ENCODE measurements at places on chromosomes 3 and 15. TPM values are rescaled to one million over a fixed set of nuclear protein-coding genes. Genes with fewer than 3 reads are reported as not detected.

Gene SOX14
- total RNA-seq: not detected

Gene GABRB3
- 2.3 TPM for total RNA-seq

Gene KBTBD12
- total RNA-seq: 2.7 TPM

Gene TMEM40
- 2.3 TPM for total RNA-seq

Gene ALDH1A2
- 36.0 TPM for total RNA-seq

Gene C2CD4A
- 0.11 TPM for total RNA-seq

- DNase-seq: no peak
These were observed 51.8 kb upstream of the TPRG1 start for GRCh38 chr3:189119950-189120349.

DNA sequence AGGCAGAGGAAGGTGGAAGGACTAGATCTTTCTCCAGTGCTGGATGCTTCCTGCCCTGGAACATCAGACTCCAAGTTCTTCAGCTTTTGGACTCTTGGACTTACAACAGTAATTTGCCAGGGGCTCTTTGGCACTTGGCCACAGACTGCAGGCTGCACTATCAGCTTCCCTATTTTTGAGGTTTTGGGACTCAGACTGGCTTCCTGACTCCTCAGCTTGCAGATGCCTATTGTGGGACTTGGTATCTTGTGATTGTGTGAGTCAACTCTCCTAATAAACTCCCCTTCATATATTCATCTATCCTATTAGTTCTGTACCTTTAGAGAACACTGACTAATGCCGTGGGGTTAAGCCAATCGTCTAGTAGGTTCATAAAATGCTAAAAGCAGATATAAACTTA, 8.8 kb upstream of the B3GNT5 start:
- no peak for DNase-seq

- no peak for DNase-seq
These were observed 19.5 kb downstream of the COPS2 start for GRCh38 chr15:49135911-49136310.

GRCh38 chr3:145902166-145902565, 258.8 kb downstream of the PLOD2 start:
- no peak for DNase-seq

DNA sequence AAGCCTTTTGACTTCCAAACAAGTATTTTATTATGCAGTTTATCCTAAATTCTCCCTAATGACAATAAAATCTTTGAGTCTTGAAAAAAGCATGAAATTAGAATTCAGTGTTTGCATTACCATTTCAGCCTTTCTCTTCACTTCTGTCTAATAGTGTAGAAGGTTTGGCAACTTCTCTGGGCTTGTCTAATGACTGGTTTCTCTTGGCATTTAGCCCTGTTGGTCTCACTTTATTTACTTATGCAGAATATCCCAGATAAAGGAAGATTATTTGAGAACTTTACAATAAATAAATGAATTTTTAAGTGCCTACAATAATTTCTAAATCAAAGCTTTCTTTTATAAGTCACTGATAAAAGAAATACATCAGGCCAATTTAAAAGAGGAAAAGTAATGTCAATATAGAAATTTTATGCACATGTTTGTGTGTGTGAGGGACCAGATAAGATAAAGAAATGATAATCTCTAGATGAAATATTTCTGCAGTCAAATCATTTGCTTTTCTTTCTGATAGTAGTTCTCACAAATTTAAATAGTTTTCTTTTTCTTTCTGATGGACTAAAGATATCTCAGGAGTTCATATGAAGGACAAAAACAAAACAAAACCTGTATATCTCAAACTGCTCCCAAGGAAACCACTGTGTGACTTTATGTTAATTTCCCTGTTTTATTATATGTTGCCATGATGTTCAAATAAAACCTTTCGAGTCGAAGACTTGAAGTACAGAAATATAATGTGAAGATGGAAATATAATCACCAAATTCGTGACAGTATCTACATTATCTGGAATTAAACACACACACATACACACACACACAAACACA, 533.1 kb upstream of the CBLB start:
- DNase-seq: no peak

- no peak for DNase-seq
These were observed 22.5 kb downstream of the SLC6A20 start for GRCh38 chr3:45773714-45774449.

- no peak for DNase-seq
These were observed at the start of gene CX3CR1 for GRCh38 chr3:39279745-39280517. TSS of gene CX3CR1 (minus strand) at chr3:39280036. CDS start at chr3:39266509, 13,527 bp downstream.

GRCh38 chr3:89954137-89954536, 846.7 kb downstream of the EPHA3 start:
- no peak for DNase-seq

- DNase-seq: no peak
These were observed 34.4 kb downstream of the CA12 start for GRCh38 chr15:63347074-63347857.

- DNase-seq: no peak
These were observed 82.1 kb downstream of the DLG1 start for GRCh38 chr3:197216169-197216860.

Data from urinary bladder (tissue), 4 donors.